ENCODE measurements at places on chromosomes 5 and 9.

GRCh38 chr9:121564504-121565260 is 65.0 kb upstream of the GGTA1 start:
- no peak for DNase-seq

DNA sequence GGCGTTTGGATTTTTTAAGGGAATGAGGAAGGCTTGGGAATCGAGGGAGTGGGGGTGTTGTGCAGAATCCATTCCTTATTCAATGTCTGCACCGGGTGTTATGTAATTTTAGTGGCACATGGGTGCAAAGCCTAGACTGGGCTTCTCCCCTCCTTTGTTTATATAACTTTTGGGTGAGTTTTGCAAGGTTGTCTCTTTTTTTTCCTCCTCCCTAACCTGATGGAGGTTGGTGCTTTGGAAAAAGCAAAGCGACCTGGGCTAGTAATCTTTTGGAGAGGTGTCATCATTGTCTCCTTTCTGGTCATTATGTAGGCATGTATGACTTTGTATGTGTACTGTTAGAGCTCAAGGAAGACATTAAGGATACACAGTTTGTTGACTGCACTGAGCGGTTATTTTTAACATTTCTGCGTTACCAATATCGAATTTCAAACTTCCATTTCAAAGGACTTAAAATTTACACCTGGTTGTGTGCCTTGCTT is 3.1 kb downstream of the SMARCA2 start:
- DNase-seq, result no peak

- no peak for DNase-seq
Measured at GRCh38 chr9:29214154-29214689, 1640.9 kb upstream of the C9orf72 start.

DNA sequence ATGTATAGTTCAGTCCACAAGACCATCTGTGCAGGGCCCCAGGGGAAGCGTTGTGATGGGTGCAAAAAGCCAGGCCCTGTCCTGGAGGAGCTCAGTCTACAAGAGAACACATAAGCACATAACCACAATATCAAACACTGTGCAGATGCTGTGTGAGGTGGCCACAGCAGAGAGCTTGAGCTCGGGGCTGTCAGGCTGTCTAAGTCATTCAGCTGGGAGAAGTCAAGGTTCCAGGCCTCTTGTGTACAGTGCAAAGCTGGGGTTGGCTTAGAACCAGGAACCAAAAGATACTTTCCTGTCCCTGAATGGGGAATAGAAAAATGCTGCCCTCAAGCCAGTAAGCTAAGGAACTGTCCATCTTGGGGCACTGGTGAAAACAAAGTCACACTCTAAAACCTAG is 75.0 kb downstream of the PRDM6 start:
- DNase-seq, result no peak

DNA sequence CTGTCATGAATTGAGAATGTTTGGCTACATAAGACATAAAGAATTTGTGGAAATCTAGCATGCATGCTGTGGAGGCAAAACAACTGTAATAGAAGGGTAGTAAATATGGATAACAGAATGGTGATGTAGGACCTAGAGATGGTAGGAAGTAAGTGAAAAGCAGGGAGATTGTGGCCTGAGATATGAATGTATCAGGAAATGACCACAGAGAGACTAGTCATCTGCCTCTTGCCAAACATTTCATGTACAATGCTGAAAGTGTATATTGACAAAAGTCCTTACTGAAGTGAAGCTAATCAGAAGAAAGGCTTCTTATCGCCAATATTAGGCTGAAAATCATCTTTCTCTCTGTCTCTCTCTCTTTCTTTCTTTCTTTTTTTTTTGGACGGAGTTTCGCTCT is 873.1 kb upstream of the CTNND2 start:
- no peak for DNase-seq

DNA sequence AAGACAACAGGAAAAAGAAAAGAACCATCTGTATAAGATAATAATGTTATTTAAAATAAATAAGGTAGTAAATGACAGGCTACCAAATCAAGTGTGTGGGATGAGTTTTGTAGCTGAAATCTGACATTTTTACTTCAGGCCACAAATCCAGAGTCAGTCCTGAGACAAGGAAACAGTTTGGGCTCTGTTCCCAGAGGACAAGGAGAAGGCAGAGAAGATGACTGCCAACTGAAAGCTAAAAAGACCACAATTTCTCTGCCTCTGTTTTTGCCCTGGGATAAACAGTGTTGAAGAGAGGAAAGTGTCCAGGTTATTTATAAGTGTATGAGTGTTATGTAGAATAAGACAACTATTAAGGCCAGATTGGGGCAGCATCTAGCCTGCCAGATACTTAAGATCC is 180.5 kb downstream of the NFIB start:
- no peak for DNase-seq

DNA sequence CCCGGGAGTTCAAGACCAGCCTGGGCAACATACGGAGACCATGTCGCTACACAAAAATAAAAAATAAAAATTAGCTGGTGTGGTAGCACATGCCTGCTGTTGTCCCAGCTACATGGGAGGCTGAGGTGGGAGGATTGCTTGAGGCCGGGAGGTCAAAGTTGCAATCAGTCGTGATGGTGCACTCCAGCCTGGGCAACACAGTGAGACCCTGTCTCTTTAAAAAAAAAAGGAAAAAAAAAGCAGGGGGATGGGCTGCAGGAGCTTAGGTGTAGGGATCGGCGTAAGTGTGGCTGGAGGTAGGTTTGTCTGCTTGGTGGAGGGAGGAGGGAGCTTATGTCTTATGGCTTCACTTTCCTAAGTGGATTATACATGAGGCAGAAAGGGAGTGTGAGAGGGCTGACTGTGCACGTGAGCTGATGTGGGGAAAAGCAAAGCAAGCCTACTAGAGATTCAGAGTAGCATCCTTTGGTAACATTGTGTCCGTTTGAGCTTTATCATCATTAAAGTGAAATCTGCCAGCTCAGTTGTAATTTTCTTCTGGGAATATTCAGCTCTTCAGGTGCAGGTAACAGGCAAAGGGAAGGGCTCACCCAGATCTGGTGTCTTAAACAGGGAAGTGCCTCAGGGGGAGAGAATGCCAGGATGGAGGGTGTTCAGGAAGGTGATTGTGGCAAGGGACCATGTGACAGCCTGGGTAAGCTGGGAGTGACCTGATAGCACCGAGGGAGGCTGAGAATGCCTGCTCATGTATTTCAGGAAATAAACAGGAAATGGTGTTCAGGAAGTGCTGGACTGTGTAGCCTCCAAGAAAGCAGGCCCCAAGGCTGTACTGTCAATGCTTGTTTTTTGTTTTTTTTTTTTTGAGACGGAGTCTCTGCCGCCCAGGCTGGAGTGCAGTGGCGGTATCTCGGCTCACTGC is 17.6 kb upstream of the SETX start:
- DNase-seq, result no peak

- peak; percentile 52 for DNase-seq
Measured at GRCh38 chr9:34665381-34666250, 3.2 kb upstream of the CCL27 start.

DNA sequence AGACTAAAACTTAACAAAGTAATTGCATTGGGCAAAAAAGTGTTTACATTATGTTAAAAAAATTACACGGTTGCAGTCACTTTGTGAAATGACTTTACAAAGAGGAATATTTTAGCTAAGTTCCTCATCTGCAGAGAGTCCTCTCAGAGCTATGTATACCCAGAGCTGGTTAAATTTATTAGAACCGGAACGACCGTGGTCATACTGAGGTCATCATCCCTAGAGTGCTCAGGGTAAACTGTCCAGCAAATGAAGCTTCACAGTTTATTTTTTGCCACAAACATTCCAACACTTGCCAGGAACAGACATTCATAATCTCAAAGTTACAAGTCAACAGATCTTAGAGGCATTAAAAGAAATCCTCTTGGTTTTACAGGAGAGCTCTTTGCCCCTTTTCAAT is 897 bp downstream of the ROPN1L start:
- DNase-seq, result no peak

DNA sequence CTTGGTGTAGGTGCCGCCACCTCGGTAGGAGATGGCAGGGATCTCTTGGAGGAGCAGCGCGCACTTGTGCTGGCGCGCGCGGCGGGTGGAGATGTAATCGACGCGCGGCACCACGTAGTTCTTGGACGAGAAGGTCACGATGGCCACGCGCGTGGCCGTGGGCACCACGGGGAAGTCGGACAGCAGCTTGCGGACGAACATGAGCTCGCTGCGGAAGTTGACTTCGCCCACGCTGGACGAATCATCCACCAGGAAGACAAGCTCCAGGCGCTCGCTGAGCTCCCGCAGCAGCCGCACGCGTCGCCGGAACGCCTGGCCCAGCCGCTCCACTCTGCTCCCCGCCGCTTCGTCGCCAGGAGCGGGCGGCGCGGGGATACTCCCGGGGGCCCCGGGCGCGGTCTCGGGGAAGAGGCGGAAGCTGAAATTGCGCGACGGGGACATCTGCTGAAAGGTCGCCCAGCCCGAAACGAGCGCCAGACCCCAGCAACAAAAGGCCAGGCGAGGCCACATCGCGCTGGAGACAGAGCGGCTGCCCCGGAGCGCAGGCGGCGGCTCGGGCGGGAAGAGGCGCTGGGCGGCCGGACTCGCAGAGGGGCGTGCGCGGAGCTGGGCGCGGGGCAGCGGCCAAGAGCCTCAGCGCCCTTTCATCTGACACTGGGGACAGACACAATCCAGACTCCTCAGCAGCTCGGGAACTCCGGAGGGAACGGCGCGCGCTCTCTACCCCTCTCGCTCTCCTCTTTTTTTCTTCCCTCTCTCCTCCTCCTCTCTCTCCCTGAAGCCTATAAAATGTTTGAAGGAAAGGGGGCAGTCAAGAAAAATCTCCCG is at the start of gene SVEP1:
SVEP1 (minus strand) TSS at position 708 of the 828 bp plus-strand sequence; CDS start at position 510, 198 bp downstream.
- DNase-seq, result peak; percentile 16

DNA sequence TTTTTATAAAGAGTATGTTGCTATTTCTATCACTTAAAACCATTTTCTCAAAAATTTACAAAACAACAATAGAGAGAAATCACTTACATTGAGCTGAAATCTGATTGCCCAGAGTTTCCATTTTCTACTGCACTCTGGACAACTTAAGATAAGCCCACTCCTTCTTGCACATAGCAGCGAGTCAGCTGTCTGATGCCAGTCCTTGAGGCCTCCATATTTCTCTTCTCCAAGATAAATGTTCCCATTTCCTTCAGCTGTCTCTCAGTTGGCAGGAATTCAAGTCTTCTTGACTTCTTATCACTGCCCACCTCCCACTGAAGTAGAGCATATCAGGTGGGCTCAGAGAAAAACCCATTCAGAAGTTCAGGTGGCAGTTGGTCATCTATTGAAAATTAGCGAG is 78.5 kb upstream of the PIP5K1B start:
- no peak for DNase-seq

- DNase-seq, result no peak
Measured at GRCh38 chr9:121721770-121722169, 70.3 kb downstream of the DAB2IP start.

GRCh38 chr5:151685749-151686673 is 704 bp downstream of the SPARC start:
- no peak for DNase-seq

DNA sequence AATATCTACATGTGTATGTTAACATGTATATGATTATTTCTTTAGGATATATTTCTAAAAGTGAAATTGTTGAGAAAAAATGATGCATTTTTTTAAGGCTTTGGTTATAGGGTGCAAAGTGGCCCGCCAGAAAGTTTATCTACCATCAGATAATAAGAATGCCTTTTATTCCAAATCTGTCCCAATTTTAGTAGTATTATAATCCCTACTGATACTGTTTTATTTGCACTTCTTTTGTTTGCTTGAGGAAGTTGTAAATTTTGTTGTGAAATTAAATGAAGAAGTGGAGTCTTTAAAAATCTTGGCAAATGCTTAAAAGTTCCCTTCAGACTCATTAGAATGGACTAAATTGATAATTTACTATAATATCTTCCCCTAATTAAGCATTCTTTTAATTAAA is 73.0 kb downstream of the NIPBL start:
- no peak for DNase-seq

GRCh38 chr5:172911976-172912375 is 47.2 kb upstream of the RPL26L1 start:
- DNase-seq, result no peak

DNA sequence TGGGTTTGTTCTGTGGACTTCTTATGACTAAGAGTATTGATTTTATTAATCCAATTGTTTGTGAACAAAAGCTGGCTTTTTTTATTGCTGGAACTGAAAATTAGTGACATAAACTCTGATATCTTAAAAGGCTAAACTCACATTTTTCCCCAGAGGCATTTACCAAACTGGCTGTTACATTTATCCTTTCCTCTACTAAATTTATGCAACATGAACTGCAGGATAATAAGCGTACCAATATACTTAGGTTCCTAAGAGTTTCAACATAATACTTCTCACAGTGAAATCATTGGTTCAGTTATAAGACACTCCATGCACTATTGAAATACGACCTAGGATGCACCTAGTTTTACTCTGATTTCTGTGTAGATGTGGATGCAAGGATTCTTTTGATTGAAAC is 560.8 kb upstream of the WWC1 start:
- no peak for DNase-seq

GRCh38 chr9:83430681-83431080 is 107.5 kb downstream of the FRMD3 start:
- no peak for DNase-seq

- no peak for DNase-seq
Measured at GRCh38 chr9:78386348-78386747, 89.4 kb downstream of the PSAT1 start.

DNA sequence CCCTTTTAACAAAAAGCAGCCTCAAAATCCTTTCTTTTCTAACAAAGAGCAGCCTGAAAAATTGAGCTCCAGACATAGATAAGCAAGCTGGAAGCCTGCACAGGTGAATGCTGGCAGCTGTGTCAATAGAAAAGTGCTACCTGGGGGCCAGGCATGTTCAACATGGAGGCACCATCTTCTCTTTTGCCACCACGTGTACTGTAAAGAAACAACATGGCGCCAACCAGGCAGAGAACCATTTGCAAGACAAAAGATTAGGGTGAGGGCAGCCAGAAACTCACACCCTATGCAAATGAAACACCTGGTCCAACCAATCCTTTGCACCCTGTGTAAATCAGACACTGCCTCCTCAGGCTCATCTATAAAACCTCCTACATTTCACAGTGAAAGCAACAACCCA is 96.0 kb downstream of the ACTL7B start:
- DNase-seq, result no peak

- DNase-seq, result no peak
Measured at GRCh38 chr9:99085949-99086948, 18.7 kb upstream of the TGFBR1 start.

DNA sequence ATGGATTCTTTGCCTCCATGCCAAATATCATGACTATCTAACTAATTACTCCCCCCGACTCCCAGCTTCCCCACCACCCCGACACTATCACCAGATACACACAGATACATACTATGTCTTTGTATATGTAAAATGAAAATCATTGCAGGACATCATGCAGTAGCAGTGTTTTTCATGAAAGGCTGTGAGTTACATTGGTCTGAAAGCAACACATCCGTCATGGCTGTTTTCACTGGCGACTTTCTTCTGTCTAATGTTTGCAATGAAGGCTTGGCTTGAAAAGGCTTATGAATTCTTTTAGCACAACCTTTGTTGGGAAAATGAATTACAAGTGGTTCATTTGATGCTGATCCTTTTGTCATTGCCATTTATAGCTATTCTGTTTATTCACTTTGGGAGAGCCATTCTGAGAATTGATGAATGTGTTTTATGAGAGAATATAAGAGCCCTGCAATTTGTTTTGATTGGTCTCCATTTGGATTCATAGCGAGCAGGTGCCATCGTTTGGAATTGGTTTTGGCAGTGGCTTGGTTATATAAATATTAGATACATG is 103.4 kb downstream of the PIP5K1B start:
- no peak for DNase-seq

- DNase-seq, result no peak
Measured at GRCh38 chr5:167029488-167029887, 1262.0 kb upstream of the WWC1 start.

All from DMS 273 treated with DMSO at 0.1 percent for 48 hours (cell line).